ENCODE measurements at places on chromosomes 2 and 18. TPM values are rescaled to one million over a fixed set of nuclear protein-coding genes. Genes with fewer than 3 reads are reported as not detected.

DNA sequence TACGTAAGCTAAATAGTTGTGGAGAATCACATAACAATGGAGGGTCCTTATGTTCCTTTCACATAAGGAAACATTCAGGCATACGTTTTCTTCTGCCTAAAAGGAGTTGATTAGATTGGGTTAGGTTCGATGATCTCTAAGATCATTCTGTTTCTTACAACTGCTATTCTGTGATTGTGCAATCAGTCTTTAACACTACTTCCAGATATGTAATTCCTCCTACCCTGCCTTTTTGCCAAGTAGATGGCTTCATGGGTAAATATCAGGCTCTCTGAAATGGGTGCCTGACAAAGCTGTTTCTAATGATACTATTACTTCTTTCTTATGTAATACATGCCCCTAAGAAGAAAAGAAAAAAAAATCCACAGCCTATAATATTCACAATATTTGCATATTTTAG is 321.5 kb downstream of the XIRP2 start:
- no peak for DNase-seq

DNA sequence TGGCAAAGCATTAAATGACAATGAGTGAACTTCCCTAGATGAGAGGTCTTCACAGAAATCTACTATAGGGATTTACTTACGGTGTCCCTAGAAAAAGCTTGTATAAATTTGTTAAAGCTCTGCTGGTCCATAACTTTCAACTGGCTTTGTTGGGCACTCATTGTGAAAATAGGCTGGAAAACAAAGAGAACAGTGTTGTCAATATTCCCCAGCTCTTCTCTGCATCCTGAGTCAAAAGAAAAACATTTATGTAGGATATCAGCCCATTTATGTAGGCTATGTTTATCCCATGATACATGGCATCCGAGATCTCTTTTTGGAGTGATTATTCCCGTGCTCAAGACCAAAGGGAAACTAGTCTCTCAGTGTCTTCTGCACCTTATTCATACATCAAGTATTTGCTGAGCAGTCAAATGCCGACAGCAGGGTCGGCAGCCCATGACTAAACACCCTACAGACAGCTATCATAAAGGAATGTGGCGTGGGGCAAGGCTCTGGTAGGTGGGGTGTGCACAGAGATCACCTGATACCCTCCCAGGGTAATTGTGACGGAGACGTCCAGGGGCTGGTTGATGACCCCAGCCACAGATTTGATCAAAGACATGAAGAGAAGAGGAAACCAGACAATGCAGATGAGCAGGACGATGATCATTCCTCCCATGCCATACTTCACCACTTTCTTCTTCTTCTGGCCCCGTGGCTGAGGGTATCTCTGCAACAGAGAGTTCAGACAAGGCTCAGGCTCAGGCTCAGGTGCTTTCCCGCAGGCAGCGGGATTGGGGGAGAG is 155.9 kb downstream of the NAPG start:
- DNase-seq: no peak

GRCh38 chr2:31270131-31270530 is 36.2 kb downstream of the EHD3 start:
- DNase-seq: peak; percentile 78

Gene CBLN2
- not detected for total RNA-seq

DNA sequence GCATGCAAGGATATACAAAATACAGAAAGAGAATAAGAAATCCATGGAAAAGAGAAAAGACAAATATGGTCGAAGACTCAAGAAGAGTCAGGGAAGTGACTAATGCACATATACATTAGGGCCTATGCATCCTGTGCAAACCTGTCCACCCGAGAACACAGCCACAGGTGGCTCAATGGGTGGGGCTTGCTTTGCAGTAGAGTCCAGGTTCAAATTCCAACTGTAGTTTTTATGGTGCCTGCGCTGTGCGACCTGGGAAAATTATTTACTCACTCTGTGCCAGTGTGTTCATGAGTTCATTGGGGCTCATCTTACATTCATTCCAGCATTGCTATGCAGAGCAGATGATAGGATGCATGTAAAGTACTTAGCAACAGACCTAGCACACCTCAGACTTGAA is 244.7 kb downstream of the CTNNA2 start:
- DNase-seq: no peak

Gene RTP5
- not detected for total RNA-seq

Gene TTN
- under 0.01 TPM for total RNA-seq

Gene RFX8
- total RNA-seq: 0.82 TPM

Gene PMAIP1
- 17.8 TPM for total RNA-seq

Gene SULT1C4
- not detected for total RNA-seq

- DNase-seq: no peak
These were observed 176.7 kb upstream of the SMAD2 start for GRCh38 chr18:48106976-48107781.

- no peak for DNase-seq
These were observed 13.3 kb downstream of the AGXT start for GRCh38 chr2:240881913-240882312.

Gene STARD6
- not detected for total RNA-seq

- no peak for DNase-seq
These were observed 16.4 kb upstream of the DSC3 start for GRCh38 chr18:31058897-31059296.

GRCh38 chr18:22088029-22088428 is 81.4 kb upstream of the GATA6 start:
- DNase-seq: no peak

DNA sequence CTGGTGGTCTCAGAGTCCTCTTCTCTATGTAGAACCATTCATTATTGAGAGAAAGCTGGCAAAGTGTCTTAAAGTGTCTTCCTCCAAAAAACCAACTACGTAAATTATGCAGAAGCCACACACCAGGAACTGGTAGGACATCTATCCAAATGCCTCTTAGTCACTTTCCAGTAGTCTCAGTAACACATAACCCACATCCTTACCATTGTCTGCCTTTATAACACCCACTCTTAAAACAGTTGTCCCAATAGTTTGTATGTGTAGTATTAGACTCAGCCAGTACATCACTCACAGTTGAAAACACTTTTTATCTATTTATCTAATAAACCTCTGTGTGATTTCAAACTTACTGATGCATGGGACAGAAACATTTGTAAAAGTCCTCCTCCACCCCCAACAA is 143.6 kb upstream of the HNRNPA3 start:
- no peak for DNase-seq

DNA sequence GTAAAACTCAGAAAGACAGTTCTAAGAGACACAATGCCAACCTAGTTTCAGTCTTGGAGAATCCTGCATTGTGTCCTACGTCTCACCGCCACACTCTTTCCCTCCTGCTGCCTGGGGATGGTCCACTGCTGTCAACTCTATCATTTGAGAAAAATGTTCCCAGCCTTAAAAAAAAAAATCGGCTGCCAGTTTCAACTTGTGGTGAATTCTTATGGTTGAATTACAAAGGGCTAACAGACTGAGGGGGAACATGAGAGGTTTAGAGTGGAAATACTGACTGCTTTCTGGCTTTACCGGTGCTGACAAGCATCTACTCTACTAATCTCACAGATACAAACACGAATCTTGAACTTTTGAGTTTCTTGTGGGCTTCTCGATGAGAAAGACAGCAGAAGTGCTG is 74.0 kb downstream of the NAB1 start:
- peak; percentile 68 for DNase-seq

DNA sequence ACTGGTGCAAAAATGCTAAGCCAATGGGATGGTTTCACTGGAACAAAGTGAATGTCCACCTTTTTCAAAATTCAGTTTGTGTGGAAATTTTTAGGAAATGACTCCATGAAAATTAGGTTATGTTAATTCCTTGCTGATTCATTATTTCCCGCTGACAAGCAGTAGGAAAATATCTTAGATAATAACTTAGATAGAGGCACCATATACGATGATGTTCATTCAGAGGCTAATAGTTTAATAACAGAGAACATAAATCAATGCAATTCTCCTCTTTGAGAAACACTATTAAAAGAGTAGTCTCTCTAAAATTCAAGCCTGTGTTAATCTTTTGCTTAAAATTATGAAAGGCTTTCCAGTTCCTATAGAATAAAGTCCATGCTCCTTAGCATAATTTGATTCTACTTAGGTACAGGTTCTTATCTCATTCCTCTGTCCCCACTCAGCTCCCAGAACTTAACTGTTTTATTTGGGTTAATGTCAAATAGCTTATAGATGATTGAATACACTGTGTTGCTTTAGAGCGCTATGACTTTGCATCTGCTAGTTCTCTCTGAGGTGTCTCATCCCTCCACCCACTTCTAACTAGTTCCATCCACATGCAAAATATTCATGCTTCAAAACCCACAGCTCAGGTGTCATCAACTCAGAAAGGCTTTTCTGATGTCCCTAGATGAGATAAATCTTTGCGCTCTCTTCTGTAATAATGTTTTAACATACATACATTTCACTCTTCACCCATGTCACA is 503.6 kb downstream of the ERBB4 start:
- no peak for DNase-seq

Gene GALR1
- total RNA-seq: not detected

DNA sequence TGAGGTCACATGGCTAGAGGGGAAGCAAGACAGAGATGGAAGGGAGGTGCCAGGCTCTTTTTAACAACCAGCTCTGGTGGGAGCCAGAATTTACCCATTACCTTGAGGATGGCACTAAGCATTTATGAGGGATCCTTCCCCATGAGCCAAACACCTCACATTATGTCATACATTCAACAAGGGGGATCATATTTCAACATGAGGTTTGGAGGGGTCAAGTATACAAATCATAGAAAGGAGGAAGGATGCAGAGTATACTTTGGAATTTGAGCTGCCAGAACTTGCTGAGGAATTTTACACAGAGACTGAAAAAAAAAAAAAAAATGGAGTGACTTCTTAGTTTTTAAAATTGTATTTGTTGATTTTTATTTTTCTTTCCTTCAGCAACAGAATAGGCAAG is 891.4 kb downstream of the CCDC85A start:
- peak; percentile 68 for DNase-seq

- DNase-seq: no peak
These were observed 127.1 kb downstream of the LPIN1 start for GRCh38 chr2:11873356-11874154.

All from mammary epithelial cell (primary cell).